HT-29 (cell line): ENCODE measurements at places on chromosomes 5 and 9. TPM values are rescaled to one million over a fixed set of nuclear protein-coding genes. Genes with fewer than 3 reads are reported as not detected.

Gene LCN9
- total RNA-seq = not detected in 2 replicates

Gene RGS3
- 71.2 and 76.8 TPM in 2 replicates for total RNA-seq

Gene SLC45A2
- not detected in 2 replicates for total RNA-seq

Gene GABRA6
- not detected in 2 replicates for total RNA-seq

DNA sequence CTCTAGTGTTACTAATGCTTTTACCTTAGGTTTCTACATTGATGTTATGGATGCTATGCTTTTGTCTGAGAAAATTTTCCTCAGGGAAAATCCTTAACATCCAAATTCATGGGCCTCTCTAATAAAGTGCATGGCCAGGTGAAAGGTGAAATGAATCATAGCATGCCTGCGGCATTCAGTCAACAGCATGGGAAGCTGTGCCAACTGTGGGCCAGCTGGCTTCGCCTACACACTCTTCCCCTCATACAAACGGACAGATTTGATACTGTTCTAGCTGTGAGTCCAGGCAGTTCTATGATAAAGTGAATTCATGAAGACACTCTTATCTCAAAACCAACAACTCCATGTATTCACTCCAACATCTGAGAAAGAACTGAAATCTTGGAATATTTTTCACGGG lies 374.1 kb downstream of the PLK2 start:
- peak; percentile 86 for DNase-seq

DNA sequence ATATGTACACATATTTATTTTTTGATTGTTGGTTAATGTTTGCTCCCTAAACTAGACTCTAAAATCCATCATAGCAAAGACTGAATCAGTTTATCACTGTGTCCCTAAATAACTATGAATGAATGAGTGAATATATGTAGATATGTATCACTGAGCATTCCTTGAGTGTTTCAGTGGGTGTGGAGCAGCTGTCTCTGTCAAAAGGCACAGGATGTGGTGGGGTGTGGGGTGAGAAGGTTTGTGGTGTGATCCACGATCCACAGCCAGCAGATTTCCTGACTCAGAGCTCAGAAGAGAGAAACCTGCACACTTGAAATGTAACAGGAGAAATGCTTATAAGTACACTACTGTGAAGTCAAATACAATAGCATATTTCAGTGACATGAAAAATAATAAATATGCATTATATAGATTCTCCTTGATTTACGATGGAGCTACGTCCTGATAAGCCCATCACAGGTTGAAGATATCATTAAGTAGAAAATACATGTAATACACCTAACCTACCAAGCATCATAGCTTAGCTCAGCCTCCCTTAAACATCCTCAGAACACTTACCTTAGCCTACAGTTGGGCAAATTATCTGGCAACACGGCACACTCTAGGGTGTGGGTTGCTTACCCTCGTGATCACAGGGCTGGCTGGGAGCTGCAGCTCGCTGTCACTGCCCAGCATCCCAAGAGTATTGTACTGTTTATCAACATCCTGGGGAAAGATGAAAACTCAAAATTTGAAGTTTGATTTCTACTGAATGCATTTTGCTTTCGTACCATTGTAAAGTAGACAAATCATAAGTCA lies 287.0 kb downstream of the GAS1 start:
- DNase-seq = no peak

GRCh38 chr5:35404701-35405100 lies 174.4 kb upstream of the PRLR start:
- DNase-seq = peak; percentile 26

- no peak for DNase-seq
Observed at GRCh38 chr9:23850690-23851629, 24.9 kb upstream of the ELAVL2 start.

DNA sequence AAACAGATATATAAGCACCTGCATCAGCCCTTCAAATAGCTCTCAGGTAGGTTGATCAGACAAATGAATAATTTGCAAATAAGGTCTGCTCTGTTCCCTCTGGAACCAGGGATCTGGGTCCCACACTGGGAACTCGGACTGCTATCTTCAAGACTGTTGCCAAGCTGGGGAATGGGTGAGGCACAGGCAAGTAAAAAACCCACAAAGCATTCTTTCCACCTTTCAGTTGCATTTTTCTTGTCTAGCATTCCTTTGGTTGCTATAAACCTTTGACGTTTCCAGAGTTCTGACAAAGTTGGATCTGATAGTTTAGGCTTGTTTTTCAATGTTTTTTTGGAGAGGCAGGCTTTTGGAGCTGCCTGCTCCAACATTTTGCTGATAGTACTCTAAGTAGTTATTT lies 20.1 kb downstream of the FBXL17 start:
- DNase-seq = no peak

DNA sequence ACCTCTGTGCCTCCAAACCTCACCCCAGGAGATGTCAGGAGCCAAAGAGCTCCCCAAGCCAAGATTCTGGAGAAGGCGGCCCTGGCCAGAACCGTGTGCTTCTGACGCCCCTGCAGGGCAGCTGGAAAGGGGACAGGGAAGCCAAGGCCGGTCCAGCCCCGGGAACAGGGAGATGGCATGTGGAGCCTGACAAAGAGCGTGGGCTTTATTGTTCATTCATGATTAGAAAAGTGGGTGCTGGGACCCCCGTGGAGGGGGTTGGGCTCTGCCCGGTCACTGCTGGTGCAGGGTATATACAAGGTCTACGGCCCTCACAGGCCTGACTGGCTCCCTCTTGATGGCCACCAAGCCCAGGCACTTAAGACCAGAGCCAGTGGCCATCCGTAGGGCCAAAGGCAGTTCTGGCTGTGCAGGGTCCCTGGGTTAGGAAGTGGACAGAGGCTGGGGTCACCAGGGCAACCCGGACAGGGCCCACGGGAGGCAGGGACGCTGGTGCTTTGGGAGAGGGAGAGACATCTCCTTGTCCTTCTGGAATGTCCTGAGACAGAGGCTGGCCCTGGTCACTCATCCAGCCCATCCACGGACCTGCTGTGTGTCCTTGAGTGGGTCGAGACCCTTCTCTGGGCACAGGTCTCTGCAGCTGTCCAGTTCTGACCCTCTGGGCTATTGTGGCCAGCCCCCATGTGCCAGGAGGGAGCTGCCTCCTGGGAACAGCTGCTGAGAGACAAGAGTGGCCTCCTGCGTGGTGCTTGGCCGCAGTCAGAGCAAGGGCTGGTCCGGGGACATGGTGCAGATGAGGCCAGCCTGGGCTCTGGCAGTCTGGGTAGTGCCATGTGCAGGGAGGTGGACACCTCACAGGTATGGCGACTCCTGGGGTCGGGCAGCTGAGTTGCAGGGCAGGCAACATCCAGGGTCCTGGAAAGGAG lies 12.5 kb downstream of the NINJ1 start:
- no peak for DNase-seq

GRCh38 chr5:78612227-78613150 lies 36.1 kb downstream of the LHFPL2 start:
- no peak for DNase-seq

DNA sequence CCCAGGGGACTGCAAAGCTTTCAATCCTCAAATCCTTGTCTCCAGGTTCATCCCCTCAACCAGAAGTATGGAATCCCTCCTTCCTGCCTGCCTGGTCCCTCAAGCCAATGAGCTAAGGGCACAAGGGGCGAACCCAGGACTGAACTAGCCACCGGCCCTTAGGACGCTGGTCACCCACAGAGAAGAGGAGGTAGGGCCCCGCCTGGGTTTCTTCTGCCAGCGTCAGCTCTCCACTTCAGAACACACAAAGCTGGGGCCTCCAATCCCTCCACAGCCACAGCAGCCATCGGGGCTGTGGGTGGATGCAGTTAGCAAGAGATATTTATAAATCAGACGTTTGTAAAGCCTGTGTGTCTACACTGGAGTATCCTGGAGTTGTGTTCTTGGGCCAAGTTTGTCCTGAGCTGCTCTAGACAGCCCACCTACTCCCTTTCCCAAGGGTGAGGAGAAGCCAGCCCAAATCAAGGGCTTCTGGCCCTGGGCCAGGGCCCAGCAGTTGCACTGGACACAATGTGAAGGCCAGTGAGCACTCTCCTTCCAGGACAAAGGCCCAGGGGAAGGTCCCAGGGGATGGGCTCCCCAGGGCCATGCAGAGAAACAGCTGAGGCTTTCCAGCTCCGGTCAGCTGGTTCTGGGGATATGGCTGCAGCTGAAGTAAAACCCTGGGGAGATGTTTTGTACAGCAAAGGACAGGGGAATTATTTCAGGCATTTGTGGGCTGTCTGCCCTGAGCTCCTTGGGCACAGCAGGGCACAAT lies 18.9 kb downstream of the AMBP start:
- DNase-seq = no peak

- no peak for DNase-seq
Observed at GRCh38 chr5:139814191-139814601, 18.6 kb downstream of the PSD2 start.
